ENCODE measurements at places on chromosomes 3 and 15. TPM values are rescaled to one million over a fixed set of nuclear protein-coding genes. Genes with fewer than 3 reads are reported as not detected.

Gene P2RY14
- not detected for total RNA-seq

GRCh38 chr15:94606286-94606685 lies 374.9 kb downstream of the MCTP2 start:
- no peak for DNase-seq

GRCh38 chr15:33675246-33675645 lies 293.1 kb upstream of the CHRM5 start:
- peak; percentile 45 for DNase-seq

DNA sequence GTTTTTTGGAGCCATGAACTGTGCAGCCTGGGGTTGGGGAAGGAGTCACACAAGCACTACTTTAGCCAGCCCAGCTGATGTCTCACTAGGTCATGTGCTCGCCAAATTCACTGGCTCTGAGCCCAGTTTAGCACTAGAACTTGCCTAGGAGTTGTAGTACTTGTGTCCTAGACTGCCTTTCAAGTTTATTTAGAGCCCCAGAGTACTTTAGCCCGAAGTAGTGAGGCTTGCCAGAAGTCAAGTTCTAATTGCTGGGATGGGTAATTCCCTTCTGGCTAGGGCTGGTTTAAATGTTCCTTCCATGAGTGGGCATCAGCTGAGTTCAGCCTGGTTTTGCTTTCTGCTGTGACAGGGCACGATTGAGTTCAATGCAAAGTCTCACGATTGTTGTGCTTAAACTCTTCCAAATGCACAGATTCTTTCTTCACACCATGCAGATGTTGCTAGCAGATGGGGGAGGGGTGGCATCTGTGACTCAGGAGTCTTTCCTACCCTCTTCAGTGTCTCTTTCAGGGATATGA lies 228.2 kb upstream of the ZPLD1 start:
- DNase-seq, result peak; percentile 14

DNA sequence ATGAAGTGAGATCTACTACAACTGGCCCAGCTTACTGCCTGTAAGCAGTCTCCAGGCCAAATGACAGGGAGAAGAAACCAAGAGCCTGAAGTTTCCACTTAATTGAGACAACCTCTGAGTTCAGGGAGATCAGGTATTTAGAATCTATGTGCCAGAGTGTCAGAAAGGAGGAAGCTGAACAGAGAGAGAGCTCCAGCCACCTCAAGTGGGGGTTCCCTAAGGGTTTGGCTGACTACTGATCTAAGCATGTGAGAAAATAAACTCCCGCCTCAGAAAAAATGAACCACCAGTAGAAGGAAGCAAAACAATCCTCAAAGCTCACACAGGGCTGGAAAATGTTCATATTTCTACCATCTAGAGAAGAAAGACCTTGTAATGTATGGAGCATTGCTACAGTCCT lies 25.0 kb downstream of the ADAM10 start:
- no peak for DNase-seq
